ENCODE measurements at places on chromosomes 13 and 19.

- DNase-seq, result peak; percentile 1
Observed at GRCh38 chr13:46211483-46212351, at the start of gene LRRC63. Gene LRRC63 (plus strand): TSS chr13:46211928. CDS start chr13:46213035, 1,107 bp downstream.

- DNase-seq, result no peak
Observed at GRCh38 chr13:24038841-24039330, 121.6 kb upstream of the SPATA13 start.

DNA sequence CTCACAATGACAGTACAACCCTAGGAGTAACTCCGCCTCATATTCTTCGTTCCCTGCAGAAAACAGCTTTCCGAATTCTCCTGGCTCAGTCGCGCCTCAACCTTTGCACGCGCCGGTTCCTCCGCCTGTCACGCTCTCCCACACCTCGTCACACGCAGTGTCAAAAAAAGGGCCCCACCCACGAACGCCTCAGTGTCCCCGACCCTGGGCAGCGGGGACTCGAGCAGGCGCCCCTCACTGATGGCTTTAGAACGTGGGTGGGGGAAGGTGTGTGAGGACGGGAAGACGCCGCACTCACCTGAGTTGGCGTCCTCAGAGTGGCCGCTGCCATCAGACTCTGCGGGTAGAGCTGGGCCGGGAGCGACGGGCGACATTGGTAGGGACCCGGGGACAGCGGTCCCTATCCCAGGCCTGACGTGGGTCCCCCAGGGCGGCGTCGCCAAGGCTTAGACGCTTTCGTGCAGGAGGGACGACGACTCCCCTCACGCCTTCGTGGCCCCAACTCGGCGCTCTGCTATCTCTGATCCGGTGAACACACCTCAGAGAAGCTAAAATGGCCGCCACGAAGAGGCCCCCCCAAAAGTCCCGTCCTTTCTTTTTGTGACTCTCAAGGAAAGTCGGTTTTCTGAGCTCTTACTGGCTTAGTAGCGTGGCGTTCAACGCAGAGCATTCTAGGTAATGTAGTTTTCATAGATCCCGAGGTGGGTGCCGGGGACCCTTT, at the start of gene ZNF154:
Gene ZNF154 (minus strand): TSS at position 564 of the 721 bp plus-strand sequence. CDS start 233 bp downstream, at position 331.
- DNase-seq, result peak; percentile 86

DNA sequence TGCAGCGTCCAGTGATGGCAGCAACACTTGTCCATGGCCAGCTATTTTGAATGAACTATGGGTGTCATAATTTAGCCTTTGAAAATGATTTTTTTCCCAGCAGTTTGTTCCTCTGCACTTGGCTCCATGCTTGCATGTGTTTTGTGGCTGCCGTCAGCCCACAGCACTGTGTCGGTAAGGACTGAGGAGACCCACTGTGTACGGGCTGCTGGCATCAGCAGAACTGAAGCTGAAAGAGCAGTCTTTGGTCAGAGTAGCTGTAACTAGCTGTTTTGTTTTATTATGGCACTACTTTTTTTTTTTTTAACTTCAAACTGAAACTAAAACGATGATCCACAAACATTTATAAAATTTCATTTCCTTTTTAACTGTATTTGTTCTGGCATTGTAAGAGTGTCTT, 50.3 kb upstream of the TEX29 start:
- peak; percentile 47 for DNase-seq

- peak; percentile 44 for DNase-seq
Observed at GRCh38 chr19:53808710-53809125, 15.4 kb downstream of the NLRP12 start.

GRCh38 chr13:48727241-48728011, 73.7 kb downstream of the CYSLTR2 start:
- DNase-seq, result no peak

DNA sequence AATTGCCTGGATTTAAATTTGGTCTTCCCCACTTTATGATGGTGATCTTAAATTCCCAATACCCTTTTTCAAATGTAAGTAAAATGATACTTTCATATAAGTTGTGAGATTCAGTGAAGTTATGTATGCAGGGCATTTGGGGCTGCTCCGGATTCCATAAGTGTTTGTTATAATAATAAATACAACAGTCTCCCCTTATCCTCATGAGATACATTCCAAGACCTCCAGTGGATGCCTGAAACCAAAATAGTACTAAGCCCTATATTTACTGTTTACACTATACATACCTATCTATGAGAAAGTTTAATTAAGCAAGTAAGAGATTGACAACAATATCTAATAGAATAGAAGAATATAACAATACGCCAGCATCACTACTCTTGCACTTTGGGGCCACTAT, 2237.8 kb downstream of the PCDH9 start:
- no peak for DNase-seq

DNA sequence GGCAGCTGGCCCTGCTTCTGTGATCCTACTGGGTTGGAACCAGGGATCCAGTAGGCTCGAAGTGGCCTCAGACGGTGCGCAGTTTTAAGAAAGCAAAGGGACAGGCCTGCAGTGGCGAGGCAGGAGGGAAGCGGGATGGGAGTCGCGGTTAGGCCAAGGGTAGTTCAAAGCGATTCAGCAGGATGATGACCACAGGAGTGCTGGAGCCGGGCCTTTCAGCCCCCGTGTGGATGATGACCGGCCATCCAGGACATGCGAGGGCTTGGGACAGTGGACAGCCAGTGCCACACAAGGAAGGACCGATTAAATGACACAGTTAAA, 854 bp downstream of the RNASEH2B start:
- DNase-seq, result peak; percentile 65

GRCh38 chr19:22628401-22628800, 5.7 kb upstream of the ZNF492 start:
- DNase-seq, result no peak

- no peak for DNase-seq
Observed at GRCh38 chr19:47433121-47433520, 13.8 kb upstream of the MEIS3 start.

DNA sequence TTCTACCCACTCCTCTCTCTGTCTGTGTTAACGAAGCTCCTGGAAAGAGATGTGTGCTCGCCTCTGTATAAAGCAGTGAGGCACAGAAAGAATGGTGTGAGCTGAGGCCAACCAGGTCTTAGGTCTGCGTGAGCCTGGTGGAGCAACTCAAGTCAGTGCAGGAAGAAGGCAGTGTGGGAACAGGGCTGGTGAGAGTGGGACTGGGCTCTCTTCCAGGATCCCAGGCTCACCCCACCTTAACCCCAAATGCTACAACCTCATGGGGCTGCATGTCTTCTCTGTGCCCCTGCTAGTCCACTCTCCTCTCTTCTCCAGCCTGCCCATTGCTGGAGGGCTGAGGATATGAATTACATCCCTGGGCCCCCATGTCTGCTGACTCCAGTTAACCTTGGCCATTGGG, 127.4 kb downstream of the DCT start:
- no peak for DNase-seq

GRCh38 chr19:55482156-55482961, 2.6 kb upstream of the NAT14 start:
- DNase-seq, result no peak

DNA sequence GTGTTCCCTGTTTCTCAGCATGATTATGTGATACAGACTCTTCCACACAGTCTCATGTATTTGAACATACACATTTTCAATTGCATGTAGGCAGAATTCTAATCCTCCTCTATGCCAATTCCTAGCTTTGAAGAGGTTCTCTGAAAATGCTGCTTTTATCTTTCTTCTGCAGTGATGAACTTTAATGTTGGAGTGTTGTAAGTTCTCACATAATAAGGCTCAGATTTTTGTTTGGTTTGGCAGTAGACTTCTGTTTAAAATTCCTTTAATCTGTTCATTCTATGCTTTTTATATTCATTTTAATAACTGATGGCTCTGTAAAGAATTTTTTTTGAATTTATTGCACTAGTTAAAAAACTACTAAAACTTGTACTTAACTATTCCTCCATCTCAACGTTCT, 225.8 kb downstream of the GGACT start:
- no peak for DNase-seq

- DNase-seq, result no peak
Observed at GRCh38 chr13:80217614-80218456, 123.1 kb downstream of the SPRY2 start.

GRCh38 chr19:50708179-50708879, 11.3 kb downstream of the SHANK1 start:
- no peak for DNase-seq

GRCh38 chr19:16067205-16067938, 8.9 kb upstream of the TPM4 start:
- DNase-seq, result peak; percentile 80

DNA sequence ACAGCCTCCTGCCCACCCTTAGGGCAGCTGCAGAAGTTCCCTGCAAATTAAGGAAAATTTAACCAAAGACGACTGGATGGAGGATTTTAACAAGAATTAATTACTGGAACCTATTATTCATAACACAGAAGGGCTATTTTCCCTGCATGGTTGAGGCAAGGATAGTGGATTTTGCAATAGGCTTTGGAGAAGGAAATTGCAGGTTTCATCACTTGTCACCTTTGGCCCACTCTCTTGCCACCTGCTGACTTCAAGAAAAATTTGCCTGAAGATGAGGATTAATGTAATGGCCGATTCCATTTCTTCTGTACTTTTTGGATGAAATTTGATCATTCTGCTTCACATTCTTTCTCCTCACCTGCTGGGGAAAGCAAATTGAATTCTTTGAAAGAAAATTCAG, 261.7 kb downstream of the FGF9 start:
- no peak for DNase-seq

DNA sequence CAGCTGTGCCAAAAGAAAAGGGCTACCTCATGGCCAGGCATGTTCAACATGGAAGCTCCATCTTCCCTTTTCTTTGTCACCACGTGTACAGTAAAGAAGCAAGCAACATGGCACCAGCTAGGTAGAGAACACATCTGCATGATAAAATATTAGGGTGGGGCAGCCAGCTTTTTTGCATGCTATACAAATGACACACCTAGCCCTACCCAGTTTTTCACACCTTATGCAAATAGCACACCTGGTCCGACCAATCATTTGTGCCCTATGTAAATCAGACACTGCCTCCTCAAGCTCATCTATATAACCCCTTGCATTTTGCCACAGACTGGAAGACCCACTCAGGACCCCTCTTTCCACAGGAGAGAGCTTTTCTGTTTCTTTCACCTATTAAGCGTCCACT, 85.5 kb downstream of the STOML3 start:
- DNase-seq, result no peak

DNA sequence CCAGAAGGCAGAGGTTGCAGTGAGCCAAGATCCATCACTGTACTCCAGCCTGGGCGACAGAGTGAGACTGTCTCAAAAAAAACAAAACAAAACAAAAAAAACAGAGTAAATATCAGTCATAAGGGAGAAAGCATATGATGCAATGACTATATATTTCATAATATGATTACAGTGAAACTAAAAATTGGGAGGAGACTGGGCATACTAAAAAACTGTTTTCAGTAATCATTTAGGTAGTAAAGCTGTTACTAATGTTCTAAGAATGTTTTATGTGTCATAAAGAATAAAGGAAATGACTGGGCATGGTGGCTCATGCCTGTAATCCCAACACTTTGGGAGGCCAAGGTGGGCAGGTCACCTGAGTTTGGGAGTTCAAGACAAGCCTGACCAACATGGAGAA, 15.9 kb downstream of the ZNF573 start:
- DNase-seq, result no peak

DNA sequence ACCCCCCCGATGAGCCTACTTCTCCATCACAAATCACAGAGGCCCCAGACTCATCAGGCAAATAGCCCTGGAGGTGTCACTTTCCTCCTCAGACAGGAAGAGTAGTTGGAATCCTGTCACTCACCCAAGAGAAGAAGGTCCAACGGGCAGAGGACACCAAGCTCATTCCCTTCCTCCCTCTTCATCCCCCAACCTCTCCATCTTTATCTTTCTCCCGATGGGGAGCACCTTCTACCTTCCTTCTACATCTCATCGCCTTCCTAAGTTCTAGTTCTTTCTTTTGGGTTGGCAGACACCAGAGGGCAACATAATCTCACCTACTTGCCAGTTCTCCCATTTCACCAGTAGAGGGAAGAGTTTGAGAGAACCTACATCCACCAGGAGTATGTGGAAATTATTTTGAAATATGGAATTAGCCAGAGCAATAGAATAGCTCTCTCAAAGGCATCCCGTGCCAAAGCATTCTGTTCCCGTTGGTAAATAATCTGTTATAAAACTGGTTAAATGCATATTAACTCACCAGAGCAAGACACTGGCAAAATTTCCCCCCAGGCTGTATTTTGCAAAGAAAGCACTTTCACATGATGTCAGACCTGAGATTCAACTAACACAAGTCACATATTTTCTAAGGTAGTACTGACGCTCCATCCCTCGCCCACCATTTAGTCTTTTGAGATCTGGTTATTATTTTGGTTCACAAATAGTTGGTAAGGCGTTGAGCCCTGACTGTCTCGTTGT, 55.0 kb downstream of the ZIC5 start:
- DNase-seq, result peak; percentile 90

GRCh38 chr19:751501-752341, 809 bp downstream of the MISP start:
- no peak for DNase-seq

DNA sequence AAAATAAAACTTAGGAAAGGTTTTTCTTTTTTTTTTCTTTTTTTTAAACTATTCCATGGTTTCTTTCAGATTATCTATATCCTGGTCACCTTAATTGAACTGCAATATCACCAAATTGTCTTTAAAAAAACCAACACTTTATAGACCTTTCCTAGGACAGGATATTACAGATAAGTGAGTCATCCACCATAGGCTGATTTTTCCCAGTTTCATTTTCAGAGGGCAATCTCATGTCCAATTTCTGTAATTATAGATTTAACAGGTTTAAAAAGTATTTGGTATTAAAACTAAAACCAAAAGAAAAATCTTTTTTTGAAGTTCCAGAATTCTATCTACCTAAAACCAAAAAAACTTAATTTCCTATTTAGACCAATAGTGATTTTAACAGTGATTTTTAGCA, 13.2 kb downstream of the SPART start:
- DNase-seq, result no peak

DNA sequence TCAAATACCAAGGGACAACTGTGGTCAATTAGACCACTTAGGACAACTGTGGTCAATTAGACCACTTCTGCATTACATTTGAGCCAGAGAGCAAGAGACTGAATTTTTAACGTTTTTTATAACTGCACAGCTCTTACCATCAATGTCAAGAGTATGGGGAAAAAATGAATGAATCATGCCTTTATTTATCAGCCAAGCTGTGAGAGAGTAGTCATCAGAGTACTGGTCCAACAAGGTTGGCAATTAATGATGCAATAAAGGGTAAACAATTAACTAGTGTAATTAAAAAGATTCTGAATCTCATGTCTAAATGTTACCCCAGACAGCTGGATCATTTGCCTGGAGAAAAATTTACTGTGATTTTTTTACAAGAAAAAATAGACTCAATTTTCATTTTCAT, 381.1 kb downstream of the LIG4 start:
- DNase-seq, result no peak

DNA sequence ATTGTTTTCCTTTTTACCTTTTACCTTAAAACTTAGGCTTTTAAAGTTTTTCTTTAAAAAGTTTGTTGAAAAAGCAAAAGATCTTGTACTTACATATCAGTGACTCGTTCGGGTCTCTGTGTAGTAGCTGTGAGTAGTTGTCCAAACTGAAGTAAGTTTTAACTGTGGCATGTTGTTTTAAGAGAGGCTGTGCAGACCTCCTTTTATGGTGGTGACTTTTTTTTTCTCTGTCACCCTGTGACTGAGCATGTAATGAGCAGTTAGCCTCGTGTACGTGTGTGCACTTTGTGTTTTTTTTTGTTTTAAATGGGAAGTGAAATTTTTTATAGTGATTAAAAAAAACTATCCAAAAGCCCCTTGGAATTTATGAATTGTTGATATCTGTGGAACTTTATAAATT, at the start of gene GPR183:
Gene GPR183 (minus strand): TSS at position 153 of the 400 bp plus-strand sequence. CDS start 11,254 bp downstream, outside the sequence.
- DNase-seq, result no peak

Data from cerebellar cortex (tissue), 1 donor.